ENCODE measurements at places on chromosomes 2 and 18.

GRCh38 chr2:227500301-227500630 is 28.3 kb downstream of the AGFG1 start:
- DNase-seq = no peak

DNA sequence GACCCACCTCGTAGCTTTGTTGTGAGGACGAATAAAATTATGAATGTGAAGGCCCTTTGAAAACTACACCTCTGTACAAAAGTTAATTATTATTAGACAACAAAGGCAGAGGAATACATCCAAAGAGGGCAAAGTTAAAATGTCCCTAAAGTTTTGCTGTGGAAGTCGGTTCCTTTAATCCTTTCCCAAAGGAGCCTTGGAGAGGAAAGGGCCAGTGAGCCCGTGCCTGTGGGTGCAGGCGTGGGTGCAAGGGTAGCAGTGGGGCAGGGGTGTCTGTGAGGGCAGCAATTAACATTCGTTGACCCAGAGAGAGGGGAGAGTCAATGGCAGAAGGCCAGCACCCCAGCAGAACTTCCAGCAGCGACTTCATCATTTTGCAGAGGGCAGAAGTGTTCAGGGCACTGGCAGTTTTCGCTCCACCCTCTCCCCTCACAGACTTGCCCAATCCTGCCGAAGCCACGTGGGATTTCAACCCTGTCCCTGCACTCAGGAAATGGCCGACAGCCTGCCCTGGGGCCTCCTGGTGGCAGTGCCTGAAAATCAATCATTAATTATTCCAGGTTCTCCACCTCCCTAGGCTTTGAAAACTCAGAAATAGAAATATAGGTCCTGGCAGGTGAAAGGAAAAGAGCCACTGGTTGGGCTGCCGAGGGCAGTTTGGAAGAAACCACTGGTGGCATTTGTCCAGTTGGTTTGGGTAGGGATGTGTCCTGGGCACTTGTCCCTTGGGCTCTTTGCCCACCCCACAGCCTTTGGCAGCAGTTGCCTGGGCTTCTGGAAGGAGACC is 4.2 kb upstream of the PAX8 start:
- peak; percentile 25 for DNase-seq

GRCh38 chr2:42969231-42970150 is 177.1 kb upstream of the HAAO start:
- no peak for DNase-seq

DNA sequence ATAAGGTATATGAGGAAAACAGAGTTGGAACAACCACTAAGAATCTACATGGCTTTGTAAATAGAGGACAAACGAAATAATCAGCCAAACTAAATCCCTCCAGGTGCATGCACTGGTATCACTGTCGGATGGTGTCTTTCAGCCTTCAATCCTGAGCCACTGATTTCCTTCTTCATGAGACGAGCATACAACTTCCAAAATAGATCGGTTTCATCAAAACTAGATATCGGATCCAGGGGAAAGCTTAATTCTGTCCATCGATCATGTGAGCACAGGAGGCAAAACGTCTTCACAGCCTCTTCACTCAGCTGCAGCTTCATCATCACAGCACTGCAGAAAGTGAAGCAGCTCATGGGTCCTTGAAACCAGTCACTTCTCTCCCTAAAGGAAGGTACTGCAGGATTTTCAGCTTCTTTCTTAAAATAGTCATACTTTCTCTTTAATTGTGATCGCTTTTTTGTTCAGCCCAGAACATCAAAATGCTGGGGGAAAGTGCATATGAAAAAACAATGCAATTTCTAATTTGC is 80.5 kb downstream of the DTNB start:
- no peak for DNase-seq

- DNase-seq = no peak
Measured at GRCh38 chr2:24749069-24749691, 44.0 kb downstream of the PTRHD1 start.

GRCh38 chr2:215727507-215728503 is 285.5 kb downstream of the MREG start:
- no peak for DNase-seq

- no peak for DNase-seq
Measured at GRCh38 chr2:184336688-184337087, 261.6 kb upstream of the ZNF804A start.

- no peak for DNase-seq
Measured at GRCh38 chr2:201906777-201907562, 100.6 kb downstream of the CDK15 start.

DNA sequence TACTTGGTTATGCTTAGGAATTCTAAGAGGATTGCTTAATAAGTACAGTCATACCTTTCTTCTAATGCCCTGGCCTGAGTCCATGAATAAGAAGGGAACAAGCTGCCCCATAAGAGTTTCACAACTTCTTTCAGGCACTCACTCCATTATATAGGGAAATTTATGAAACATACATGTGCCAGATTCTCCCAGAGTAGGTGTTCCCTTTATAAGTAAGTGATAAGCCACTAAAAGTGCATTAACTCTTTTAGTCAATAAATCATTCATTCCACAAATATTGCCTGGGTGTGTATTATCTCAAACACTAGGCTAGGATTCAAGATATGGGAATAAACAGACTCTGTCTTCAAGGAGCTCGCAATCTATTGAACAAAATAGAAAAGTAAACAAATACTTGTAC is 84.5 kb upstream of the RBBP8 start:
- no peak for DNase-seq

- DNase-seq = no peak
Measured at GRCh38 chr2:129464036-129464435, 515.4 kb upstream of the RAB6C start.

DNA sequence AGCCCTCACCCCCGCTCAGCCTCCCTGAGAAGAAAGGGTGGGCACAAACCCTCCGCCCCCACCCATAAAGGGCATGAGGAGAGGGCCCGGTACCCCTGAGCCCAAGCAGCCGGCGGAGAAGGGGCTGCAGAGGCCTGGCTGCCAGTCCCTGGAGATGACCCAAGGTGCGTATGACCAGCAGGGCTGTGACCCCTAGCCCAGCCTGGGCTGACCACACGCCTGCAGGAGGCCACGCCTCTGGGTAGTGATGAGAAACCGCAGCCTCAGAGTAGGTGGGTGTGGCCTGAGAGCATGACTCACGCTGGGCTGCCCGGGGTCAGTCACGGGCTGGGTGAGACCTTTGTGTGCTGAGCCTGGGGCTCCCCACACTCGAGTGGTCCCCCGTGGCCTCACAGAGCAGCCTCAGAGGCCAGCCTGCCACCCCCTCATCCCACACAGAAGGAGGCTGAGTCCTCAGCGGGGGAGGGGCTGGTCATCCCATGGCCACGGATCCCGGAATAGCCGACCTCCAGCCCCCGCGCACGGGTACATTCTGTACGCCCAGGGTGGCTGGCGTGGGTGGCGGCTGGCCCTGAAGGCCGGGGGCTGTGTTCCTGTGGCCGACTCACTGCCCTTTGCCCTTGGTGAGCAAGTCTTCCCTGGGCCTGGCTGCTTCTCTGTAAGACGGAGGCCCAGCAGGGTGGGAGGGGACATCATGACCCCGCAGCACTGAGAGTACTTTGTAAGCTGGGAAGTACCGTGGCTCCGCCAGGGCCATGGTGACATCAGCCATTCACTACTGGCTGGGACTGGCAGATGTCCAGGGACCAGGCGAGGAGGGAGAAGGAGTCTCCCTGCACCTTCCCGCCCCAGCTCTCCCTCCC is 110.8 kb upstream of the OTOS start:
- DNase-seq = peak; percentile 51

DNA sequence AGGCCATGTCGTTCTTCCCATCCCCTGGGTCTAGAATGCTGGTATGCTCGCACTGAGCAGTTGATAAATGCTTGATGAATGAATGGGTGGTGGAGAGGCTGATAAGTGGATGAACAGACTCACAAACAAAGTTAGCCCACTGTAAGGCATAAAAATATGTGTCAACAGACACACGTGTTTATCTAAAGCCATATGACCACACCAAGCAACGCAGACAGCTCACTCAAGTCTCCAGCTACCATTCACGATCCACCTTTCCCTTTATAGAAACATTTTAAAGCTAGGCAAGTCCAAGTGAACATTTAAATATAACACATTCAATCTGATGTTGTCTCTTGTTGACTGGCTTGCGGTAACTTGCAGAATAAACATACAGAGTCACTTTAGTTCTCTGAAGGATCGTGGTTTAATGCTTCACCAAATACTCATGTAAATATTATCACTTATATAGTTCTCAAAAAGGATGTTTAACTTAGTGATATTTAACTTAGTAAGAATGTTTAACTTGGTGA is 105.5 kb downstream of the NOL10 start:
- DNase-seq = no peak

GRCh38 chr2:200408428-200409316 is 101.2 kb downstream of the KCTD18 start:
- no peak for DNase-seq

DNA sequence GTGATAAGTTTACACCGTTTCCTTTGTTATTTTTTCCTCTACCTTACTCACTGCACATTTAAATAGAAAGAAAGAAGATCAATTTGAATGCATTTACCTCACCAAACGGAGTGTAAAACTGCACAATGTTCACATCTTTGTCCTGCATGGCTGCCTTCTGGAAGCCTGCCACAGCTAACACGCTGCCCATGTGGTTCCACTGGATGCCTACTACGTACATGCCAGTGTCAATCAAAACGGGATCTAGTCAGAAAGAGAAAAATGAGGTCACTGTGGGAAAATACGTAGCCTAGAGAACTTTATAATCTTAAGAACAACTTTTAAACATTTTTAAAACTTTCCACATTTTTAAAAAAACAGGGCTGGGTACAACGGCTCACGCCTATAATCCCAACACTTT is 16.4 kb downstream of the WDR35 start:
- DNase-seq = no peak

- no peak for DNase-seq
Measured at GRCh38 chr2:199055336-199055735, 402.4 kb downstream of the SATB2 start.

GRCh38 chr2:11669454-11670291 is at the start of gene NTSR2:
Gene NTSR2 (minus strand): TSS chr2:11670195. CDS start chr2:11670129, 66 bp downstream.
- no peak for DNase-seq

- no peak for DNase-seq
Measured at GRCh38 chr2:76669966-76670465, 852.2 kb downstream of the LRRTM4 start.

- DNase-seq = no peak
Measured at GRCh38 chr2:21281791-21282514, 158.2 kb downstream of the TDRD15 start.

- DNase-seq = no peak
Measured at GRCh38 chr18:42559069-42559690, 556.3 kb downstream of the RIT2 start.

DNA sequence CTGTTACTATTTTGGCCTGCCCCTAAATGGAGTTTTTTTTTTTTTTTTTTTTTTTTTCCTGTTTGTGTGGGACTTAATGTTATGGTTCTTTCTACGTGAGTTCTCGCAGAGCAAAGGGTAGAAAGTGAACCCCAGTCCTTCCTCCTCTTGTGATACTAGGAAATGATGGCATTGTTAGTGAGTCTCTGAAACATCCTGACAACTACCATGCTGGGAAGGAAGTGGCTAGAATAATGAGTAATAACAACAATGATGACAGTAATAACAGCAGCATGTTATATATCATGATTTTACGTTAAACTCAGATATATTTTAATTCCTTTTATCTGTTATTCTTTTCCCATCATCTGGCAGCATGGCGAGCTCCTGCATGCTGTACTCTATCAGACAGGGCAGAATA is 216.2 kb upstream of the LINC00305 start:
- no peak for DNase-seq

- no peak for DNase-seq
Measured at GRCh38 chr2:36789181-36789804, 92.8 kb downstream of the VIT start.

GRCh38 chr2:51000849-51001617 is 30.9 kb downstream of the NRXN1 start:
- DNase-seq = no peak

DNA sequence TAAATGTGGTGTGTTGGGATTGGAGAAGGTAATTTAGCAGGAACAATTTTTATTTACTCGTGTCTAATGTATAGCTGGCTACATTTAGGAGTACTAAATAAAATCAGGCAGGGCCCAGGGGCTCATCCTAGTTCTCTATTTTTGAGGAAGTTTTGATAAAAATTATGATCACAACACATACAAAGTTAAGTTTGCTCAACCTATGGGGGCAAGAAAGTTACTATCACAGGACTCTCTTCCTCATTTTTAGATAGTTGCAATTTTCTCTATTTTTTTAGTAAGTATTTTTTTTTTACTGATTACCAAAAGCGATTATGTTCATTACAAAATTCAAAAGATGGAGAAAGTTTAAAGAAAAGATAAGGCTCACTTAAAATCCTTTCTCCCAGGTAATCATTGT is 60.0 kb upstream of the RPE start:
- no peak for DNase-seq

DNA sequence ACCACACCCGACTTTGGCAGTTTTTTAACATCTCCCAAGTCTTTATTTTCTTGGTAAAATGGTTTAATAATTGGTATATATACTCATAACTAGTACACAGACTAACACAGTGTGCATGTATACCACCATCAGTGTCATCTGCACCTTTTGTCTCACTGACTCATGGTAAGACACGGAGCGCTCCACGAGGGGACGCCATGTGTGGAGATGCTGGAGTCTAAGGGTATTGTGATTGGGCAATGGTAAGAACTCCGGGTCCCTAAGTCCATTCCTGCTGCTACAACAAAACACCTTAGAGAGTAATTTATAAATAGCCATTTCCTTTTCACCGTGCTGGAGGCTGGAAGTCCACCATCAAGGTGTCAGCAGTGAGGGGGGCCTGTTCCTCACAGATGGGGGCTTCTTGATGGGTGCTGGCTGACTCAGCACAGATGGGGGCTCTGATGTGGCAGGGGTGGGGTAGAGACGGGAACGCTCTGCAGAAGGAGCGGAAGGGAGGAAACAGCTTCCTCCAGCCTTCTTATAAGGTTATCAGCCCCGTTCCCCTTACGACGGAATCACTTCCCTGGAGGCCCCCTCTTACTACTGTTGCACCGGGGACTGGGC is 42.0 kb upstream of the EDAR start:
- no peak for DNase-seq

- DNase-seq = no peak
Measured at GRCh38 chr2:45177870-45178269, 168.6 kb upstream of the SIX2 start.

DNA sequence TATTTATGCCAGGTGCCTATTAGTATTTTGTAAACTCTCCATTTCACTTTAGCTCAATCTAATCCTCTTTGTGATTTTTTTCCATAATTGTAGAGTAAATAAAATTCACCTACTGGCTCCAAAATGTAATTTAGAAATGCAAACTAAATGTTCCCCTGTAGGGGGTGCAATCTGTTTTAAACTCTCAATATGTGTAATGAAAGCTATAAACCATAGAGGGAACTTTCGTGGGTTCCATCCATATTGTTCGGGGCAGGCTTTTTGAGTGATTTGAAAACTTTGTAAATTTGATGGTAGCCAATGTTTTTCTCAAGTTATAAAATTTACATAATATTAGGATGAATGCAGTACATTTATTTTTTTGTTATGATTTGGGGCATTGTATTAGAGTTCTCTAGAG is 49.4 kb downstream of the TSPYL6 start:
- no peak for DNase-seq

GRCh38 chr2:173884025-173884802 is 81.0 kb downstream of the SP3 start:
- no peak for DNase-seq

Measured in urinary bladder (tissue), 4 donors.